ENCODE measurements at places on chromosomes 2 and 18. TPM values are rescaled to one million over a fixed set of nuclear protein-coding genes. Genes with fewer than 3 reads are reported as not detected.

PMAIP1 gene
- 21.6 TPM for polyA plus RNA-seq

TUBB8B gene
- not detected for polyA plus RNA-seq

NCKAP5 gene
- polyA plus RNA-seq = not detected

CPLX4 gene
- not detected for polyA plus RNA-seq

CABYR gene
- polyA plus RNA-seq = not detected

C2orf78 gene
- 0.45 TPM for polyA plus RNA-seq

NEMP2 gene
- polyA plus RNA-seq = 3.0 TPM

TMEM178A gene
- not detected for polyA plus RNA-seq

PTPRN gene
- polyA plus RNA-seq = 0.98 TPM

SP9 gene
- 0.20 TPM for polyA plus RNA-seq

ACTG2 gene
- polyA plus RNA-seq = not detected

WDR33 gene
- polyA plus RNA-seq = 26.7 TPM

TTR gene
- 0.17 TPM for polyA plus RNA-seq

SLC19A3 gene
- not detected for polyA plus RNA-seq

CD28 gene
- not detected for polyA plus RNA-seq

IL37 gene
- polyA plus RNA-seq = not detected

Data from K562 (cell line).